ENCODE measurements at places on chromosomes 11 and 22.

DNA sequence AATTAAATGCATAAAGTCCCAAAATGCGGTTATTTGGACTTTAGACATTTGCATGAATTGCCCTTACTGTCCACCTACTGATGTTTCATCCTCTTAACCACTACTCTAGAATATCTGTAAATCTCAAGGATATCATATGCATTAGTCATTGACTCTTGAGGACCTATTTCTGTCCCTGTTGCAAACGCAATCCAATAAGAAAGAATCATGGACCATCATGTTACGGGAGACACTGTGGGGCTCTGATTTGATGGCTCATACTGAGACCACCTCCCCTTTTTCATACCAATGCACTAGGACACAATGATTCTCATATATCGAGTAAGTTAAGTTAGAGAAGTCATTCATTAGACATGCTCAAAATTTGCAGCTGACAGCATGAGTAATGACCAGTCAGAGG lies 14.4 kb downstream of the POU2AF2 start:
- DNase-seq, result no peak

- DNase-seq, result no peak
Measured at GRCh38 chr11:29162491-29162890, 854.3 kb downstream of the KCNA4 start.

DNA sequence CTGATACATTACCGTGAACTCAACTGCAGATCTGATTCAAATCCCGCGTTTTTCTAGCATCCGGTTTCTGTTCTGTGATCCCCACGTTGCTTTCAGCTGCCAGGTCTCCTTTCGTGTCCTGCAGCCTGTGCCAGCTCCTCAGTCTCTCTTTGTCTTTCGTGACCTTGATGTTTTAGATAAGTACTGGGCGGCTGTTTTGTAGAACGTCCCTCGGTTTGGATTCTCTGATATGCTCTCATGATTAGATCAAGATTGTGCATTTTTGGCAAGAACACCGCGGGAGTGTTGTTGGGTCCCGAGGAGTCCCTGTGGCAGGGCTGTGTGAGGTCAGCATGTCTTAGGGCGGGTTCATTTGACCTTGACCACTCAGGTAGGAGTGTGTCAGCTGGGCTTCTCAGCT lies 38.6 kb downstream of the KCNQ1 start:
- no peak for DNase-seq

GRCh38 chr22:24559471-24559870 lies 3.7 kb downstream of the SNRPD3 start:
- DNase-seq, result no peak

- no peak for DNase-seq
Measured at GRCh38 chr11:45648931-45649330, 16.5 kb downstream of the CHST1 start.

DNA sequence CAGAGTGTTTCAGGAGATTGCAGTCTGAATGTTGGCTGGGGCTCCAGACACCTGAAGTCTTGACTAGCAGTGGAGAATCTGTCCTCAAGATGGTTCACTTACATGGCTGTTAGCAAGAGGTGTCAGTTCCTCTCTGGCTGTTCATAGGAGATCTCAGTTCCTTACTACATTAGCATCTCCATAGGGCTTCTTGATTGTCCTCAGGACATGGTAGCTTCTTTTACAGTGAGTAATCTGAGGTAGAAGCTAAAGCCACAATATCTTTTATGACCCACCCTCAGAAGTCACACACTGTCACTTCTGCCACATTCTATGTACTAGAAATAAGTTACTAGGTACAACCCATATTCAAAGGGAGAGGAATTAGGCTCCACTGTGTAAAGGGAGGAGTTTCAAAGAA lies 10.5 kb upstream of the PATL1 start:
- DNase-seq, result no peak

DNA sequence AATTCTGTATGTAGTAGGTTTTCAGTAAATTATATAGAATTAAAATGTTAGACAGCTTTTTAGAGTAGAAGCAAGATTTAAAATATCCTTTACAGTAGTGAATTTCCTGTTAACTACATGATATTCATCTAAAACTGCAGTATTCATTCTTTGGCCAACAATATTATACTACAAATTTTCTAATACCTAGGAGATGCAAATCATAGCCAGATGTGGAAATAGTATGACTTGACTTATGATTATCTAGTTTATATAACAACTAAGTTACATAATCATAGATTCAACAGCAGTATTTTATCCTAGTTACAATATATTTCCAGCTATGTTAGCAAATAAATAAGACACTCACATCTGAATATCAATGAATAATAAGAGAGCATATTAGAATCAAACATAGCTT lies 163.2 kb downstream of the MSANTD4 start:
- DNase-seq, result no peak

DNA sequence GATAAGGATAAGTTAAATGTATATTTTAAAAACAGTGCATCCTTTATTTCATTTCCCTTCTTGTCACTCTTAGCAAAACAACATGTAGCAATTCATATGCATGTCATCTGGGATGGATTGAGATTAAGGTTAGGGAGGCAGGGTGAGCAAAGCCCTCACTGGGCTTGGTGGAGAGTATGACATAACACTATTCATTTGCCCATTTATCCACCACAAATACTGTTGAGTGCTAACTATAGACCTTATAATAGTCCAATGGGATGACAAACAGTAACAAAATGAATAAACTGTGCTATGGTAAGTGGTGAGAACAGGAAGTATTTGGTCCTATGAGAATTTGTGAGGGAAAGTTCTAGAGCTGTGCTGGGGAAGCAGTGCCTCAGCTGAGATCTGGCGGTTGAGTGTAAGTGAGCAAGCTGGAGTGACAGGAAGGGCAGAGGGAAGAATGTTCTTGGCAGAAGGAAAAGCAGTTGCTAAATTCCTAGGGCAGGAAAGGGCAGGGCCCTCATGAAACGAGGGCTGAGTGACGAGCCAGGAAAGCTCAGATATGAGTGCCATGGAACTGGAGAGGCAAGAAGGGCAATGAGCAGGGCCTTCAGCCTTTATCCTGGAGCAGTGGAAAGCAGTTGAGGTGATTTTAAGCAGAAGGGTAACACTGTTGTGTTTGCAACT lies 6.7 kb downstream of the HSD17B12 start:
- no peak for DNase-seq

GRCh38 chr11:66328302-66329144 lies 7.7 kb downstream of the RIN1 start:
- no peak for DNase-seq

DNA sequence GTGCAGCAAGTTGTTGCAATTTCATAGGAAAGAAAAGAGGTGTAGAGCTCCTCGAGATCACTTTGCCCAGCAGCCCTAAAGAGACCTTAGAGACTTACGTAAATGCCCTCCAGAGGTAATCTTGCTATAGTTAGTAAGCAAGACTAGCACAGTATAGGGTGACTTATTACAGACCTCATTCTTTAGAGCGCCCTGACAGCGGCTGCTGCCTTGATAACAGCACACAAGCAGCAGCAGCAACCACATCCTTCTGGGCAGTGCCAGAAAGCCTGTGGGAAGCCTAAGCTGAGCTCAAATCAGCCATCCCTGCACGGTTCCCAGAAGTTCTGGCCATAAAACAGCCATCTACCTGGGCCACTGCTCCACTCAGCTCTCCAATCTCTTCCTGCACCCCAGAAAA lies 22.6 kb upstream of the OR56B1 start:
- no peak for DNase-seq

- no peak for DNase-seq
Measured at GRCh38 chr11:47007579-47007978, 71.0 kb downstream of the CSTPP1 start.

- no peak for DNase-seq
Measured at GRCh38 chr22:25736378-25737011, 5.5 kb upstream of the MYO18B start.

DNA sequence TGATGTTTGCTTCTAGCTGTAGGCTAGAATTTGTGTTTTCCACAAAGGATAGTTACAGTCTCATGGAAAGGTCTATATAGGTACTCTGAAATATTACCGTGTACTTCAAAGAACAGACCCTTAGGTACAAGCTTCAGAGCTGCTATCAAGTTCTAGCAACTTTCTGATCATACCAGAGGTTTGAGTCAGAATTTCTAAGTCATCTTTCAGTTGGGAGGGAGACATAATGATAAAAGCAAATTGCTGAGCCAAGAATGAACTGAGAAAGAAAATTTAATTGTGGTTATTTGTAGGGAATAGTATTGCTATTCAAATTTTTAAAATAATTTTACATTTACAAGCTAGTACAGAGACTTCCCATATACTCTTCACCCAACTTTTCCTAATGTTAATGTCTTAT lies 19.9 kb upstream of the ME3 start:
- DNase-seq, result no peak

DNA sequence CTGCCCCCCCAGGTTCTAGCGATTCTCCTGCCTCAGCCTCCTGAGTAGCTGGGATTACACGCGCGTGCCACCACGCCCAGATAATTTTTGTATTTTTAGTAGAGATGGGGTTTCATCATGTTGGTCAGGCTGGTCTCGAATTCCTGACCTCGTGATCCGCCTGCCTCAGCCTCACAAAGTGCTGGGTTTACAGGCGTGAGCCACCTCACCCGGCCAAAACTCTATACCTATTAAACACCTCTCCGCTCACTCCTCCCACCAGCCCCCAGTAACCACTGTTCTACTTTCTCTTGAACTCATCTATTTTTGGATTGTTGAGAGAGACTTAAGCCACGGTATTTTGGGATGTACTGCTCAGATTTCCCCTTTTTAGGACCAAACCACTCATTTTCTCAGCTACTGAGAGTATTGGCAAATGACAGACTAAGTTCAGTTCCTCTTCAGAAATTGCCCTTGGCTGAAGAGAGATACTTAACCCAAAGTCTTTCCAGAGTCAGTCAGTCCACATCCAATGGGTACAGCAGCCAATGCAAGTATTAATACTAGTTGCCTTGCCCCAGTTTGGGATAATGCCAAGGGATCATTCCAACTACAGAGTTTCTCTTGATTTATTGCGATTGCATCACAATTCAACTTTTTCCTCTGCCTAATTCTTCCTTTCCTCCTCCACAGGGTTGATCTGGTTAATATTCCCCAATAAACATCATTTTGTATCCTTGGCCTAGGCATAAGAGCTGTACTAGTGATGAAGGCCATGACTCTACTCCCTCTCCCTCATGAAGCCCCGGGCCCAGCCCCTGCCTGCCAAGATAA lies 36.8 kb upstream of the CSTF3 start:
- no peak for DNase-seq

GRCh38 chr22:44002997-44003396 lies 21.1 kb upstream of the PARVB start:
- DNase-seq, result no peak

- DNase-seq, result peak; percentile 56
Measured at GRCh38 chr11:103051981-103052380, 40.0 kb downstream of the DCUN1D5 start.

Measured in AG04449 (cell line).